ENCODE measurements at places on chromosomes 6 and 20. TPM values are rescaled to one million over a fixed set of nuclear protein-coding genes. Genes with fewer than 3 reads are reported as not detected.
A peak's percentile ranks its signal among the peaks of the same experiment; 100 is the strongest.

MUC22 gene
- total RNA-seq: not detected

ECT2L gene
- total RNA-seq: not detected

SLA2 gene
- total RNA-seq: 26.2 TPM

REM1 gene
- total RNA-seq: not detected

EBF4 gene
- 5.5 TPM for total RNA-seq

CLPSL1 gene
- not detected for total RNA-seq

SUMO4 gene
- total RNA-seq: 11.4 TPM

HIVEP2 gene
- total RNA-seq: 71.4 TPM

TRIM10 gene
- not detected for total RNA-seq

GRCh38 chr6:159169557-159170332 is 545 bp downstream of the FNDC1 start:
- no peak for DNase-seq

- peak; percentile 48 for DNase-seq
Measured at GRCh38 chr20:51542571-51543421, at the start of gene NFATC2. Gene NFATC2 (minus strand): TSS chr20:51542719. CDS start chr20:51542499, 220 bp downstream.

DNA sequence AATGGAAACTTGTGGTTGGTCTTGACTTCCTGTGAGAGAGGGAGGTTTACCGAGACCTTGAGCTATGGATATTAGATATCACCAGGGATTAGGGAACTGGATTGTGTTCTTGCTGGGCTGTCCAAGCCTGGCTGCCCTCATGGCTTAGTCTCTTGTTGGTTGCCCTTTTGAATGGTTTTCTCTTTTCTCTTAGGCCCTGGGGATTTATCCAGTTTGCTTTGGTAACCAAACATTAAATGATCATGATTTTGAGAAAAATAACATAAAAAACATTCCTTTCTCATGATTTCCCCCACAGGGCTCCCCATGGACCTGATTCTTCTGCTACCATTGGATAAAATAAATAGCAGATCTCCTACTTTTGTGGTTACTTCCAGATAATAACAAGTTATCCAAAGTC is 306.4 kb upstream of the RNF217 start:
- no peak for DNase-seq

DNA sequence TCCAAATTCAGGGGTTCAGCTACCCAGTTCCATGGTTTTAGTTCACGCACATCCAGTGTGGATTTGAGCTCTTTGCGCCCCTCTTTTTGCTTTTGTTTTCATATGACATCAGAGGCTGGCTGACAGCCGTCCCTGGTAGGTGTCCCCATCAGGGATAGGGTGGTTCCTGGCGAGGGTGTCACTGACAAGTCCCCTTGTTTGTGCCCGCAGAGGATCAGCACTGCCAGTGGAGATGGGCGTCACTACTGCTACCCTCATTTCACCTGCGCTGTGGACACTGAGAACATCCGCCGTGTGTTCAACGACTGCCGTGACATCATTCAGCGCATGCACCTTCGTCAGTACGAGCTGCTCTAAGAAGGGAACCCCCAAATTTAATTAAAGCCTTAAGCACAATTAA is 58.0 kb downstream of the GNAS start:
- no peak for DNase-seq

GRCh38 chr20:23105193-23105592 is 19.1 kb upstream of the CD93 start:
- no peak for DNase-seq

DNA sequence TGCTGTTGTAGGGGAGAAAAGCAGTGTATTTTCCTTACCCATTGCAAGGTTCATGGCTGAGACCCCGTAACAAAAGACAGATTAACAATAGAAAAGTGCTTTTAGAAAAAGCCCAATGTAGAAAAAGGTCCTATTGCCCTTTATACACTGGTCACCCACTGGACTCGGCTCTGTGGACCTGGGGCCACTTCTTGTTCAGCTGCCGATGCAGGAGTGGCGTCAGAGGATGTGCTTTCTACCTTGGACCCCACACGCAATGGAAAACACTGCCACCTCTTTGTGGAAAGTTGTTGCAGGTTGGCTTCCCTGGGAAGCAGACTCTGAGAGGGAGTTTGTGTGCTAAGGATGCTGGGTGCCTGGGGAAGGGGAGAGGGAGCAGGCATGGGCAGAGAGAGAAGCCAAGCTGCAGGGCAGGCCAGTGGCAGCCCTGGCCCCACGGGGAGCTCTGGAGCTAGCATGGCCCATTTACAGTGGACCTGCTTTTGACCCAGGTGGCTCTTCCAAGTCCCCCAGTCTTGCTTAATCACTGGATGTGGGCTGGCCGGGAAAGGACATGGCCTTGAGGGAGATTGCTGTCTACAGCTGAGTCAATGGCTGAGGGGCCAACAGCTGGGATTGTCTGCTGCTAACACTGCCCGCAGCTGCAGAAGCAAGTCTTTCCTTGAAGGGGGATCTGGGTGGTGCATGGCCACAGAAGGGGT is 142.9 kb downstream of the CDC5L start:
- no peak for DNase-seq

GRCh38 chr20:63831993-63832686 is 1.1 kb upstream of the ZBTB46 start:
- DNase-seq: no peak

- no peak for DNase-seq
Measured at GRCh38 chr6:47256361-47256760, 53.3 kb downstream of the TNFRSF21 start.

DNA sequence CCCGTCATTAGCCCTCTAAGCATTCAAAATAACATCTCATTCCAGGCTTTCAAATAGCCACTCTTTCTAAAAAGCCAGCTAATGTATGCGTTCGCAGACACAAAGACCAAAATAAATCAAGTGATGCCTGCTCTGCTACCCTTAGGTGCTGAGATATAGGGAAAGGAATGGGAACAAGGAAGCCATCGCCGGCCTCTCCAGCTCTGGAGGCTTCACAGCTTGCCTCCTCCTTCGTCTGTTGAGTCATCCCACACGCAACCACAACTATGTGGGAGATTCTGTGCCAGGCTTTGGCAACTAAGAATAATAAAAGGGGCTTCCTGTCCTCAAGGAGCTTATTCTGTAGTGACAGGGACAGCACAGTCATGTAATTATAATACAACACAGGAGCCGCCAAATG is 27.3 kb upstream of the SLC22A23 start:
- DNase-seq: no peak

DNA sequence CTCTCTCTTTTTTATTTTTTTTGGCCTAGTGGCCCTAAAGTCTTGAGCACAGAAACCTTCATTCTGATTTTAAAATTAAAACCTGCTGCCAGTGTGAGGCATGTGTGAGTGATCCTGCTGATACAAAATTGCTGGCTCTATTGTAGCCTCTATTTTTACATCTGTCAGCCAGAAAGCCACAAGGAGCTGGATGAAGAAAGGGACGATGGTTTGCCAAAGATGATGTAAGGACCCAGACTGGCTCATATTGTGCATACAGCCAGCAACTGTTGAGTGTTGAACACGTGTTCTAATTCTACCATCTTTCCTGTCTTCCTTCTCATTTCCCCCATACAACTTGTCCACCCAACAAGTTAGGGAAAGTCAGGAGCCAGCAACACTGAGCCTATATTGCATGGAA is 40.8 kb upstream of the ATXN1 start:
- no peak for DNase-seq

- DNase-seq: no peak
Measured at GRCh38 chr6:81896525-81897503, 144.3 kb upstream of the TENT5A start.

DNA sequence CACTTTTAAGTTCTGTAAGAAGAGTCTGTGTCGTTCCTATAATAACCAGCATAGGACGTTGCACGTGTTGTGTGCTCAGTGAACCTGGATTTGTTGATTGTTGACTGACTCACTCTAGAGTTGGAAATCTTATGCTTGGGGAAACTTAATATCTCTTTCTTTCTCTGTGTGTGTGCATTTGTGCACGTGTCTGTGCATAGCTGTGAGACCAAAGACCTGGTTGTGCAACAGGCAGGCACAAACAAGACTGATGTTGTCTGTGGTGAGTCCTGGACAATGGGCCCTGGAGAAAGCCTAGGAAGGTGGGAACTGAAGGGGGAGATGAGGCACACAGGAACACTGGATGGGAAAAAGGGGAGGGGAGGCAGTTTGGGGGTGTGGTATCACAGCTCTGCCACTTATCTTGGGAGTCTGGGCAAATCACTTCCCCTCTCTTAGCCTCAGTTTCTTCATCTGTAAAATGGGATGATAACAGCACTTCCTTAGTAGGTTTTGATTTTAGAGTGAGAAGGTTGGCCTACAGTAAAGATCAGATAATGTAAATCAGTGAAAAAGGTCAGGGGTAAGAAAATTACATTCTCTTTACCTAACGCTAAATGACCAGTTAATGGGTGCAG is 8.4 kb downstream of the CD40 start:
- DNase-seq: no peak

DNA sequence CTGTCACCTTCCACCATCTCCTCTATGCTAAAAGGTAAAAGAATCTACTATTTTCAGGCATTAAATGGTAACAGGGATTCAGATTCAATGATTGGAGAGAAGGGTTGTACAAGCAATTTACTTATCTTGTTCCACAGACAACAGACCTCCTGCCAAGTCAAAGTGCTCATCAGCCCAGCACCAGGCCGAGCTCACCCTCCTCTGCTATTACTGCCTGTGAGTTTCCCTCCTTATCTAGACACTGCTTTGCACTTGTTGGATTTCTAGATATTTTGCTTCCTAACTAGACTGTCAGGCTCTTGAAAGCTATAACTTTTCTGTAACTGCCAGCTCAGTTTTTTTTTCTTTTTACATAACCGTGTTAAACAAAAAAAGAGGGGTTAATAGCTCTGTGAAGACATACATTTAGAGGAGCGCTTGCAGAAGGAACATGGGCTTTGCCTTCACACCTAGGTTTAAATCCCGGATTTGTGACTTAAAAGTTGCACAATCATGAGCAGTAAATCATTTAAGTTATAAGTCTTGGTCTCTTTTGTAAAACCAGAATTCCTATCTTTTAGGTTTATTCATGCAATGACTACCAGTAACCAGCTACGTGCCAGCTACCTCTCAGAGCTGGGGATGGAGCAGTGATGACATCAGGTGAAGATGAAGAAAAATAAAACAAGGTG is 1.1 kb upstream of the FAM162B start:
- DNase-seq: no peak

GRCh38 chr20:1477896-1478490 is 11.3 kb upstream of the NSFL1C start:
- DNase-seq: no peak

DNA sequence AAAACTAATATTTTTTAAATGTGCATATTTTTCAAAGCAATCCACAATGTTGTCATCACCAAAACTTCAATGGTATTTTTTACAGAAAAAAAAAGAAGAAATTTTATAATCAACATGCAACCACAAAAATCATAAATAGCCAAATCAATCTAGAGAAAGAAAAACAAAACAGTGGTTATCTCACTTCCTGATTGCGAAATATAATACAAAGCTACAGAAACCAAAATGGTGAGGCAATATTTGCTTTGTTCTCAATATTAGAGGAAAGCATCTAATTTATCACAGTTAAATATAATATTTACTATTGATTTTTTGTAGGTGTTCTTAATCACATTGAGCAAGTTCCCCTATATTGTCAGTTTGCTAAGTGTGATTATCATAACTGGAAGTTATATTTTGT is 720.7 kb upstream of the ADGRB3 start:
- no peak for DNase-seq

- DNase-seq: no peak
Measured at GRCh38 chr20:13068336-13068735, 59.6 kb downstream of the SPTLC3 start.

DNA sequence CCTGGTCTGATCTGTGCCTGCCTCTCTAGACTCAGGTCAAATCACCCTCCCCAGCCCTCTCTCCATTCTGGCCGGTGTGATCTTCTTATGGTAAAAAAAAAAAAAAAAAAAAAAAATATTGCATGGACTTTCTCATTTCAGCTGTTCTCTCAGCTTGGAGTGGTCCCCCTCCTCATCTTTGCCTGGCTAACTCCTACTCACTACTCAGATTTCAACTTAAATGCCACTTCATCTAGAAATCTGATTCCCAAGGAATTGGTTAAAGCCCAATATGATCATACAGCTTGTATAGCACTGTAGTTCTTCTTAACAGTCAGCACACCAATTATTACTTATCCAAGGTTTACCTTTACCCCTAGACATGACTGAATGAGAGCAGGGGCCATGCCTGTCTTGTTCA is 105.9 kb upstream of the CARMIL1 start:
- DNase-seq: no peak

DNA sequence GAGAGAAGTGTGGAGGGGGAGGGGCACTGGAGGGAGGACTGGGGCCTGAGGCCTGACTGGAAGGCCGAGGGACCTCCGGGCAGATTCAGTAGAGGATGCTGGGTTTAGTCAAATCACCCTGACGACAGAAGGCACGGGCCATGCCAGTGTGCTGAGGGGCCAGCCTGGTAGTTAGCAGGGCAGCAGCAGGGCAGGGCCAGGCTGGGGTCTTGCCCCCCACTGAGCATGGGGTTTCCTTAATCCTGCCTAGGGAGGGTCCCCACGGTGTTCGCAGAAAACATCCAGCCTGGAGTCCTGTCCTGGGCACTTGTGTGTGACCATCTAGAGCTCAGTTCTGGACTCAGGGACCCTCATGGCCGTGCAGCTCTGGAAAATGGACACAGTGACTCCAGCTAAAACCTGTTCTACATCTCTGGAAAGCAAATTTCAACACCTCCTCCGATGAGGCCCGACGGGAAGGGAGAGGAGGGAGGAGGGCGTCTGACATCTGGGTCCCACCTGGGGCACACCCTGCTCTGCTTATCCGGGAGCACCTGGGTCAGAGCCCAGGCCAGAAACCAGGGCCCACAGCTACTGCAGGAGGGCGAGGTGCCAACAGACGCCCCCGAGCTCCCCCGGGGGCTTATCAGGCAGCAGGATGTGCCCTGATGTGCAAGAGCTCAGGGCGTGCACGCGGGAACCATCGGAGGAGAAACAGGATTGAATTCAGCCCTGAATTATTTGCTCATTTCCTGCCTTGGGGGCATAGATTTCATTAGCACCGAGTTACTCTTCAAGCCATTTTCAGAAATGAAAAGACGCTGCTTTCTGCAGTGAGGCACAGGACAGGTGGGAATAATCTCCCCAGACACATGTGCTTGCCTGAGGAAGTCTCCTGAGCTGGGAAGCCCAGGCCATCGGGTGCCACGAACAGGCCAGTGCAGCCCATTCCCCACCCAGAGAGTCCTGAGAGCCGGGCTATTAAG is 78.0 kb upstream of the MPC1 start:
- no peak for DNase-seq

DNA sequence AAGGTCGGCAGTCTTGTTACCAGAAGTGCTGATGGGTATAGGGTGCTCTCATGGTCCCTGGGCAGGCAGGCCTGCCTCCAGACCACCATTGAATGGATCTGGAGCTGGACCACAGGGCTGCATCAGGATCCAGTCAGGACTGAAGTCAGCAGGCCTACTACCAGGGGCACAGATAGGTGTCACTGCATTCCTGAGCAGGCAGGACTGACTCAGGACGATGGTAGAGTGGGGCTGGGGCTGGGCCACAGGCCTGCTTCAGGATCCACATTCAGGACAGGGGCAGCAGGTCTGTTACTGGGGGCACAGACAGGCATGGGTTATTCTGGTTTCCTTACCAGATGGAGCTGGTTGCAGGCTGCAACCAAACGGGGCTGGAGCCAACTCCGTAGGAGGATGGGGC is 51.4 kb upstream of the MAP3K4 start:
- no peak for DNase-seq

Data from T-cell (primary cell).